ENCODE measurements at places on chromosomes 5 and 9. TPM values are rescaled to one million over a fixed set of nuclear protein-coding genes. Genes with fewer than 3 reads are reported as not detected.
A peak's percentile ranks its signal among the peaks of the same experiment; 100 is the strongest.

GRCh38 chr5:133904641-133905040 is 63.8 kb downstream of the C5orf15 start:
- H3K36me3 ChIP-seq, result no peaks in the 10 kb centered on the region
- no peak overlapping the region for H3K27ac ChIP-seq
- DNase-seq, result no peak
- H3K27me3 ChIP-seq, result no peaks in the 10 kb centered on the region

DNA sequence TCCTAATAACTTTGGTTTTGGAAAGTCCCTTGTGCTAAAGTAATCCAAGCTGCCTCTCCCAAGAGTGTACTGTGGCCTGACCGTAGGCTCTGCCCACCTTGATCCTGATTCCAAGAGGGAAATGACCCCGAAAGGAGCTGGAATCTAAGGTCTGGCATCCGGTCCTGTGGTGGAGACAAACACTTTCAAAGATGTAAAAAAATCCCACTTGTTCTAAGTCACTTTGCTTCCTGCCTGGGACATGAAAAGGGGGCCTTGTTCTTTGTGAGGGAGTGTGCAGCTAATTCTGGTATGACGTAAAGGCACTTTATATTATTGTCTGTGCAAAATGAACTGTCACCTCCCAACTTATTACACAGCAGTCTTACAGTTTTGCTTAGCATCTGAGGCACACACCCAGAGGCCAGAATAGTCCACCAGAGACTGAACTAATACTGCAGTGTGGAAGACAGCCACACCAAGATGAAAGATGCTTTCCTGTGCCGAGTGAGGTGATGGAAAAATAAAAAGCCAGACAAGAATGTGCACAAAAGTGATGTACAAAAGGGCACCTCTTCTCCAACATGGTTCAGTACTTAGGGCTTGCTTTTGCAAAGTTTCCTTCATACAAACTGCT is 128.7 kb downstream of the SLC12A2 start:
- no peaks in the 10 kb centered on the region for H3K36me3 ChIP-seq
- no peaks in the 10 kb centered on the region for H3K27me3 ChIP-seq

DNA sequence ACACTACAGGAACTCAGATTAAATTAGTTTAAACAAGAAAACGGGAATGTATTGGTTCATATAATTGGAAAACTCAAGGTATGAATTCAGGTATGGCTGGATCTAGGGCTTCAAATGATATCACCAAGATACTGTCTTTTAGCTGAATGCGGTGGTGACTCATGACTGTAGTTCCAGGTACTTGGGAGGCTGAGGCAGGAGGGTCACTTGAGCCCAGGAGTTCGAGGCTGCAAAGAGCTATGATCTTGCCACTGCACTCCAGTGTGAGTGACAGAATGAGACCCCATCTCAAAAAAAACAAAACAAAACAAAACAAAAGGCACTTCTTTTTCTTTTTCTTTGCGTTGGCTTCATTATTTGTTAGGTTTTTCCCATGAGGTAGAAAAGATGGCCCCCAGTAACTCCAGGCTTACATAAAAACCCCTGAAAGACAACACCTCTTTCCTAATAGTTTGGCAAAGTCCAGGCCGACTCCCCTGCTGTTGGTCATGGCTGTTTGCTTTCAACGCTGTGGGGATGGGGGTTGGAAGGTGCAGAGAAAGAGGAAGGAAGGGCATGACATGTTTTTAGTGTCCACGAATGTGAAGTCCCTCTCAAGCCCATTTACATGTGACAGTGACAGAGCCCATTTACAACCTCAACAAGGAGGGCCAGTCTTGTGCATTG is 39.8 kb upstream of the CRB2 start:
- H3K27ac ChIP-seq, result no peak overlapping the region
- no peak overlapping the region for H3K4me3 ChIP-seq
- H3K4me1 ChIP-seq, result peaks cover 12% of the 10 kb centered on the region
- H3K27me3 ChIP-seq, result no peaks in the 10 kb centered on the region
- DNase-seq, result peak; percentile 59

DNA sequence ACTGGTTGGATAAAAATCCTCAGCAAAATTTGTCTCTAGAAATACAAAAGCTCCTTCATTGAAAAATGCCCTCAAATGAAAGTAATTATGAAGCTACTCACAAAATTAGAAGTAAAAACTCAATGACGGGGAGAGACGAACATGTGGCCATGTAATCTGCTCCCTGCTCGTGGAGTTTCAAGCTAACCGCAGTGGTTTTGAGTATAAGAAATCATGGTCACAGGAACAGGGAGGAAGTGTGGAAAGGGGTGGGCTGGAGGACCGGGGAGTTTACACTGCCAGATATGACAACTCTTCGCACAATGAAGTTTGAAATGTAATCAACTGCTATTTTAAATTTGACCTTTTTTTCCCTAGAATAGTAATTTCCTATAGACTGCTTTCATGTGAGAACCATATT is 765.4 kb upstream of the DMAC1 start:
- no peak overlapping the region for H3K4me3 ChIP-seq
- no peaks in the 10 kb centered on the region for H3K36me3 ChIP-seq
- H3K4me1 ChIP-seq, result no peaks in the 10 kb centered on the region
- no peak for DNase-seq
- no peak overlapping the region for H3K27ac ChIP-seq

GRCh38 chr5:42514754-42515153 is 91.5 kb downstream of the GHR start:
- no peak overlapping the region for H3K4me3 ChIP-seq
- DNase-seq, result no peak
- H3K4me1 ChIP-seq, result no peaks in the 10 kb centered on the region
- H3K36me3 ChIP-seq, result no peaks in the 10 kb centered on the region
- H3K27ac ChIP-seq, result no peak overlapping the region

- DNase-seq, result no peak
- no peak overlapping the region for H3K4me3 ChIP-seq
- H3K27me3 ChIP-seq, result no peaks in the 10 kb centered on the region
Observed at GRCh38 chr5:90981177-90981576, 401.9 kb downstream of the ARRDC3 start.

- no peaks in the 10 kb centered on the region for H3K36me3 ChIP-seq
- H3K4me3 ChIP-seq, result no peak overlapping the region
- no peaks in the 10 kb centered on the region for H3K27me3 ChIP-seq
Observed at GRCh38 chr9:109387206-109387605, 66.3 kb upstream of the EPB41L4B start.

GRCh38 chr5:95564450-95564849 is 9.5 kb downstream of the ARSK start:
- no peaks in the 10 kb centered on the region for H3K36me3 ChIP-seq
- DNase-seq, result no peak
- H3K27ac ChIP-seq, result no peak overlapping the region
- no peaks in the 10 kb centered on the region for H3K27me3 ChIP-seq
- H3K4me3 ChIP-seq, result no peak overlapping the region

DNA sequence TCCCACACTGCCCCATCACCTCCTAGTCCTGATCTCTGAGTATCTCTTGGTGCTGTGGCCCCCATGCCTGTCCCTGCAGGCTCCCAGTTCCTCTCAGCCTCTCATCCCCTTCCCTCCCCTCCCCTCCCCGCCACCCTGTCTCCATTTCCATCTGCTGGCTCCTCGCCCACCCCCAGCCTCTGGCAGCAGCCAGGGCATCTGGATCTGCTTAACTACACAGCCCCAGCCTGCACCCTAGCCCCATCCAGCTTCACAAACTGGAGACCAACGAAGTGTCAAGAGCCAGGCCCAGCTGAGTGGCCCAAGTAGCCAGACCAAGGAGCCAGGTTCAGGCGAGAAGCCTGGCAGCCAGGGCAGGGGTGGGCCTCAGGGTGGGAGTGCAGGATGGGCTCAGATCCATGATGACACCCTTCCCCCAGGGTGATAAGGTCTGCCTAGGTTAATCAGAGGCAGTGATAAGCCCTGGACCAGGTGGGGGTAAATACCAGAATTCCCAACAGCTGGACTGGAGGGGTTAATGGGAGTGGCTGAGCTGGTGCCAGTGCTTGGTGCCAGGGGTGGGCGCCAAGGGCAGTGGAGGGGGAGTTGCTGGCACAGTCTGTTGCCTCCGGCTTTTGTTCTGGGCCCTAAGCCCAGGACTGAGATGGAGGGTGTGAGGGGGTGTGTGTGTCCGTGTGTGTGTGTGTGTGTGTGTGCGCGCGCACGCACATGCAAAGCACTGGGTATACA is 2.5 kb downstream of the IL11RA start:
- H3K4me1 ChIP-seq, result peaks cover 10% of the 10 kb centered on the region
- H3K27ac ChIP-seq, result no peak overlapping the region
- H3K27me3 ChIP-seq, result no peaks in the 10 kb centered on the region

DNA sequence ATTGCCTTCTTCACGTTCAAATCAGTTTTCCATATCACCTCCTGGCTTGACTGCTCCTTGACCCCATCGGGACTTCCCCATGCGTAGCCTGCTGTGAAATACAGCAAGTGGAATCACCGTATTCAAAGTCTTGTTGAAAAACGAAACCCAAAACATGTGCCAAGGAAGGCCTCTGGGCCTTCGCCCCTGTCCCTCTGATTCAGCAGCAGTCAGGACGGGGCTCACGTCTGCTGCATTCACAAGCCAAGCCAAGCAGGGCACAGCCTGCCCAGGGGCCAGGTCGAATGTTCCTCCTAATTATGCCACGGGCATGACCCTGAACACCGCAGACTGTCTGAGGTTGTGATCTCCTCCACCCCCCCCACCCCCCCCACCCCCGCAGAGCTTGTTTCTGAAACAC is 960 bp upstream of the CTNND2 start:
- no peak overlapping the region for H3K4me3 ChIP-seq
- no peaks in the 10 kb centered on the region for H3K4me1 ChIP-seq
- no peak overlapping the region for H3K27ac ChIP-seq
- DNase-seq, result no peak
- no peaks in the 10 kb centered on the region for H3K36me3 ChIP-seq
- peaks cover 35% of the 10 kb centered on the region for H3K27me3 ChIP-seq

- H3K4me3 ChIP-seq, result no peak overlapping the region
- no peaks in the 10 kb centered on the region for H3K27me3 ChIP-seq
- DNase-seq, result peak; percentile 31
Observed at GRCh38 chr5:136047858-136048257, 19.1 kb downstream of the TGFBI start.

- no peaks in the 10 kb centered on the region for H3K4me1 ChIP-seq
- H3K4me3 ChIP-seq, result no peak overlapping the region
- no peak for DNase-seq
- H3K27ac ChIP-seq, result no peak overlapping the region
- no peaks in the 10 kb centered on the region for H3K27me3 ChIP-seq
Observed at GRCh38 chr5:115379622-115380344, 83.3 kb upstream of the CCDC112 start.

GRCh38 chr9:114688379-114688778 is 6.4 kb upstream of the TEX48 start:
- H3K4me3 ChIP-seq, result no peak overlapping the region
- H3K27ac ChIP-seq, result no peak overlapping the region
- H3K27me3 ChIP-seq, result no peaks in the 10 kb centered on the region
- no peak for DNase-seq
- no peaks in the 10 kb centered on the region for H3K36me3 ChIP-seq

- H3K36me3 ChIP-seq, result peaks cover 46% of the 10 kb centered on the region
- DNase-seq, result no peak
- no peaks in the 10 kb centered on the region for H3K4me1 ChIP-seq
- H3K27me3 ChIP-seq, result no peaks in the 10 kb centered on the region
- no peak overlapping the region for H3K27ac ChIP-seq
Observed at GRCh38 chr9:104143550-104143910, 49.4 kb downstream of the SMC2 start.

- no peak overlapping the region for H3K27ac ChIP-seq
- no peak for DNase-seq
- H3K27me3 ChIP-seq, result no peaks in the 10 kb centered on the region
- H3K4me3 ChIP-seq, result no peak overlapping the region
Observed at GRCh38 chr5:131200560-131200959, 29.8 kb downstream of the LYRM7 start.

Gene SH3PXD2B
- 0.31 TPM for polyA plus RNA-seq

Gene IL4
- not detected for polyA plus RNA-seq

Gene HSPA5
- polyA plus RNA-seq, result 213 TPM
